Stimulated activated CD8-positive, alpha-beta memory T cell treated with anti-CD3 and anti-CD28 coated beads, Interleukin-4, amount 100 ng/mL, for 48 hours (primary cell): ENCODE measurements at places on chromosomes 16 and 17.

- peak; percentile 20 for DNase-seq
These were observed 8.6 kb upstream of the NFATC3 start for GRCh38 chr16:68076560-68076959.

GRCh38 chr17:21042458-21043295 is at the start of gene USP22:
USP22 (minus strand) TSS chr17:21043011; CDS start chr17:21042835, 176 bp downstream.
- peak; percentile 41 for DNase-seq

- no peak for DNase-seq
These were observed 150.1 kb downstream of the SHISA6 start for GRCh38 chr17:11391134-11391533.

GRCh38 chr16:19173059-19173458 is 5.0 kb downstream of the SYT17 start:
- no peak for DNase-seq

GRCh38 chr17:559551-560431 is 154.8 kb downstream of the VPS53 start:
- no peak for DNase-seq

GRCh38 chr17:78541488-78542206 is 35.5 kb downstream of the DNAH17 start:
- DNase-seq, result no peak

DNA sequence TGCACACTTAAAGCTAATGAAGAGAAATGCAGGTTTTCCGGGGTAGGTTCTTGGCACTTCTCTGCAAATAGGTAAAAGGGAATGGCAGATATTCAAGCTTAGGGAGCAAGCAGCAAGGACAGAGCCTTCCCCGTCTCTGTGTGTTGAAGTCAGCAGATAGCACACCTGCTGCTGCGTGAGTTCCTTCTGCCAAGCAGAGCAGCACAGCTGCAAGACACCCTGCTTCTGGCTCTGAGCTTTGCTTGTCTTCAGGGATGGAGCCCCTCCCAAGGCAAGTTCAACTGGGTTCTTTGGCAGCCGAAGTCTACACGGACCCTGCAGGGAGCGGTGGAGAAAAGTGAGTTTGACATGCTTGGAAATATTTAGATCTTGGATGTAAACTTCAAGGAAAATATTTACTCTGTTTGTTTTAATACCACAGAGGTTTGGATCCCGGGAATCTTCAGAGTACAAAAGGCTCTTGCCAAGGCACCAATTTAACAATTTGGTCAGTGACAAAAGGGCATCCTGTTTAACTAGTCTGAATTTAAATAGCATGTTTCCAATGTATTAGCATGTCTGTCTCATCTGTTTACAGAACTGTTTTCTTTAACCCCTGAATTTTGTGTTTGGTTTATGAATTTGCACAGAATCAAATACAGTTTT is 113.4 kb upstream of the KCNJ16 start:
- no peak for DNase-seq

DNA sequence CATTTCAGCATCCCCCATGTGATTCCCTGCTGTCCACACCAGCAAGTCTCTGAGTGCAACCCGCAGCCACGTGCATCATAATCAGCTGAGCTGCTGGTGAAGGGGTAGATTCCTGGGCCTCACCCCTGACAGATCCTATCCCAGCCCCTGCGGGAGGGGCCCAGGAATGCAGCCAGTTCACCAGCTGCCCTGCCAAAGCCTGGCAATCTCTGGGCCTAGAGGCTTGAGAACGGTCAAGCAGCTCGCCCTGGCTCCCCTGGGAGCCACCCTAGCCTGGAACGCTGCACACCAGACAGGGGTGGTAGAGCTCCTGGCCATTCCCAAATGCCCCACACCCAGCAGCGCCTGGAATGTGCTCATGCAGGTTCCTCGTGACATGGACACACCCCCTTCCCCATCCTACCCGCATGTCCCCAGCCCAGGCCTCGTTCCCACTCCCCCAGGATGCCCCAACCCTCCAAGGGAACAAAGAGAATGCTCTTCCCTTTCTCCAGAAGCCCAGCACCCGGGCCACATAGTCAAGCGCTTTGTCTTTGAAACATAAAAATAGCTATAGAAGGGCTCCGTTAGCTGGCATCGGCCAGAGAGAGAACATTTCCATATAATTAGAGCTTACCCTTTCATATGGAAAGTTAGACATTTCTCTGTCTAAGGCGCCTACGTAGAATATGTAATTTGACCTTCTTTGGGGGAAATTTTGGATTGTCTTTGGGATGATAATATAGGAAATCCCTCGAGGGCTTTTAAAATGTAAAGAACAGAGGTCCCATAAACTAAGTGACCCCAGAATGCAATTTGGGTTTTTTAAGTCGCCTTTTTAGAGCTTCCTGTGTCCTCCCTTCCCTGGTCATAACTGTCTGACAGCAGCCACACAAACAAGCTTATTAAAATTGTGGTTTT is 3.4 kb downstream of the CEP295NL start:
- DNase-seq, result no peak

- no peak for DNase-seq
These were observed 175.5 kb downstream of the CYB561 start for GRCh38 chr17:63270610-63271009.

DNA sequence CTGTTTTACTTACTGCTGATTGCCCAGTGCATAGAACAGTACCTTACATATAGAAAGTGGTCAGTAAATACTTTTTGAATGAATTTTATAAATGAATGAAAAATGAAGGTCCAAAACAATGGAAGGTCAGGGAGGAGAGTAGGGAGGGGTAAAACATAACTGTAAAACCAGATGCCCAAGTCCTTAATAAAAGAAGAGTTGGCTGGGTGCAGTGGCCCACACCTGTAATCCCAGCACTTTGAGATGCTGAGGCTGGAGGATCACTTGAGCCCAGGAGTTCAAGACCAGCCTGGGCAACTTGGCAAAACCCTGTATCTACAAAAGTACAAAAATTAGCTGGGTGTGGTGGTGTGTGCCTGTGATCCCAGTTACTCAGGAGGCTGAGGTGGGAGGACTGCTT is 108.2 kb downstream of the BRIP1 start:
- no peak for DNase-seq
